ENCODE measurements at places on chromosomes 6 and 20.

DNA sequence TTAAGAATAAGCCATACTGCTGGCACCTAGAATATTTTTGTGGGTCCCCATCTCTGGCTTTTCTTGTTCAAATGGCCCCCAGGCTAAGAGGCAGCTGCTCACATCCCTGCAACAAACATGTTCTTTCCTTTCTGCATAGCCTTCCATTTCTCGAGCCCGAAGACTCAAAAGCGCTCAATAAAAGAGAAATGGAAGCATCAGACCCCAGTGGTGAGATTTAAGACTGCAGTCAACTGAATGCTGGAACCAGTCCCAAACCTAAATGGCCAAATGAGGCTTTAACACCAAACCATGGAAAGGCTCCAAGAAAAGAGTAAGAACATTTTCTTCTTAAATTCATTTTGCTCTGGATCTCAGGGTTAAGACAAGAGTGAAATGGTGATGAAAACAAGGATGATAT is 122.1 kb upstream of the TRAF3IP2 start:
- peak; percentile 15 for DNase-seq

GRCh38 chr20:24455081-24455480 is 14.3 kb upstream of the SYNDIG1 start:
- no peak for DNase-seq

GRCh38 chr20:45282700-45283550 is 23.7 kb upstream of the RBPJL start:
- DNase-seq, result no peak

GRCh38 chr6:155115893-155116570 is 120.9 kb downstream of the TIAM2 start:
- no peak for DNase-seq

DNA sequence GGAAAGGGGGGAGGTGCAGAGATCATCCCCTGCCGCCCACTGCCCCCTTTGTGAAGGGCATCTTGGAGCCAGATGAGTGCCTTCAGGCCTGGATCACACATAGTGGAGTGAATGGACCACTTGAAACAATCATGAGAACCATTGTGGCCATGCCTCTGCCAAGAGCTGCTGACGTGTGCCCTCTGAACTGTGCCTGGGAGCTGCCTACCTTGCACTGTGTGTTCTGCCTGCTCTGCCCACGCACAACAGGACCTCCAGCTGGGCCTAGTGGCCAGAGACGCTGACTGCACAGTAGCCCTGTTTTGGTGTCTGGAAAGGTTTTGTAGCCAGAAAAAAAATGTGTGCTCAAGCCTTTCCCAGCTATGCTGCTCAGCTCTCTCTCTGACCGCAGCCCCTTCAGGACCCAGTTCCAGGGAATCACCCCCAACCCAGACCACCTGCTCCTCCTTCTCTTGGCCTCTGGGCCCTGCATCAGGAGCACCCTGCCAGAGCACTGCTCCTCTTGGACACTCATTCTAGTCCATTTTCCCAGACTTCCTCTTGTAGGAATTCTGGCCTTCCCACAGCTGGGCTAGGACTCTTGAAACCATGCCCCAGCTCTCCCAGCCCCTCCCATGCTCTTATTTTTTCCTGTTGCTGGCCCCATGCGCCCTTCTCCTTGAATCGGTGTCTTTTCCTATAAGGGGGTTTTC is 1.6 kb upstream of the ADIG start:
- no peak for DNase-seq

DNA sequence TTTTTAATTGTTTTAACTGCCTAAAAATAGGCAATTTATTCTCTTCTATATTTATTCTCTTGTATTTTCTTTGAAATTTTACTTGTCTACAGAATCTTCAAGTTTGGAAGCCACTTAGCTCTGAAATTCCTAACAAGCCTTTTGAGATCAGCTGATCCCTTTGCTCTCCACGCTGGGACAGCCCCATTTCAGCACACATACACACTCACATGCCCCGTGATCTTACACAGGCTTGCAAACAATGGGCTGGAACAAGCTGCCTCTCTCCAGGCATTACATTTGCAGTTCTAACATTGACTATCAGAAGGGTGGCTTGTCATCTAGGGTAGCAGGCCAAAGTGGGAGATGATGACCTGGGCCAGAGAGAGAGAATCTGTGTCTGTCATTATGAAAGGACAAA is 62.1 kb upstream of the RAB32 start:
- DNase-seq, result no peak

GRCh38 chr6:139126255-139126654 is 8.6 kb upstream of the HECA start:
- DNase-seq, result no peak

- no peak for DNase-seq
Measured at GRCh38 chr6:112279031-112279935, 24.9 kb upstream of the LAMA4 start.

GRCh38 chr6:133637874-133638273 is 251.0 kb upstream of the TCF21 start:
- DNase-seq, result no peak

GRCh38 chr20:63060057-63060991 is 53.6 kb upstream of the BHLHE23 start:
- DNase-seq, result no peak

DNA sequence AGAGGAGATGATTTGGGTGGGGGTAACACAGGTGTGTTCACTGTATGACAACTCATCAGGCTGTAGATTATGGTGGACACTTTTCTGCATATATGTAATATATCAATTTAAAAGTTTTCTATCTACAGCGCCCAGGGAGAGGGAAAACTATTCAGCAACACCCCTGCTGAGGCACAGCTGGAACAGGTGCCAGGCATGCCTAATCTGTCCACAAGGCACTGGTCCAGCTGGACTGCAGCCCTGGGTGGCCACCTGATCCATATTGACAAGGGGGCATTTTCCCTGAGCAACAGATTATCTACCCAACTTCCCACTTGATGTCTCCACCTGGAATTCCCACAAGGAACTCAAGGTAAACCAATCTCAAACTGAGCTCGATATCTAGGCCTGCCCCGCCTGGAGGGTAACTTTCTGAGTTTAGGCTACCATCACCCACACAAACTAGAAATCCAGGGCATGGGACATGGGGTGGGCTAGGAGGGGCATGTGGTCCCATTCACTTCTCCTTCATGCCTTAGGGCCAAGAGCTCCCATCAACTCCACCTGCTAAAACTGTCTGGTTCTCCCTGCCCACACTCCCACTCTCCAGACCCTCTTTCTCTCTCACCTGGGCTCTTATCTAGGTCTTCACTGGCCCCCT is 4.6 kb downstream of the SLC22A16 start:
- DNase-seq, result no peak

GRCh38 chr6:47202644-47203205 is 107.0 kb downstream of the TNFRSF21 start:
- DNase-seq, result no peak

DNA sequence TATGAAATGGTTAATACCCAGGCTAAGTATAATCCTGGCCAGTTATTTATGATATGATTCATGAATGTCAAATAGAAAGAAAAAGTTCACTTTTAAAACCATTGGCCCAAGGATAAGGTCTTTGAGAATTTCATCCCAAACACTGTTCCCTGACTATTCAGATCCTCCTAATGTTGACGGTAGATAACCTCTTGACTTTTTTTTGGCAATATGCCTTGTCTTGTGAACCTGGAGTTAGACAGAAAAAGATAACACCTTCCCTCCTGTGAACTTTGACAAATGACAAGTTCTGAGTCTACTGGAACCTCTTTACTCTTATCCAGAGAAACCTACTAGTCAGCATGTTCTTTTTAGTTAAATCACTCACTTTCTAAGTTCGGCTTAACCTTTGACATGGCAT is 166.8 kb upstream of the PREP start:
- no peak for DNase-seq

- no peak for DNase-seq
Measured at GRCh38 chr6:139544701-139545057, 170.2 kb upstream of the CITED2 start.

- DNase-seq, result peak; percentile 85
Measured at GRCh38 chr6:7725849-7726415, at the start of gene BMP6. BMP6 (plus strand) TSS chr6:7726099; CDS start chr6:7726956, 857 bp downstream.

- peak; percentile 20 for DNase-seq
Measured at GRCh38 chr6:121932076-121932991, 467.1 kb upstream of the HSF2 start.

DNA sequence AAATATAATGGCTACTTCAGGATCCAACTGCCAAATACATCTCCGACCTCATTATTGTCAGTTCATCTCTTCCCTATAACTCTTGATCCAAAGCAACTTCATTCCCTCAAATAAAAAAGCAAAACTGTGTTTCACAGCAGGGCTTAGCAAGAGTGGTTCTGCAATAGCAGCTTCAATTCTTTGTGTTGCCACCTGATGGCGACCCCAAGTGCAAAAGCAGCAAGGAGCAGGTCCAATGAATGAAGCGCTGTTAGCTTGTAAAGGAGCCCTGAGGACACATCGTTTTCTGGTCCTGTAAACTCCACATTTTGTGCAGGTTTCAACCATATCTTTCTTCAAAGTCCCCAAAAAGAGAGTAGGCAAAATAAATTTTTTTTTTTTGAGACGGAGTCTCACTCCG is 19.6 kb downstream of the RTN4IP1 start:
- no peak for DNase-seq

GRCh38 chr6:46042355-46042999 is 26.8 kb upstream of the CLIC5 start:
- DNase-seq, result peak; percentile 42

GRCh38 chr6:162217811-162218493 is 509.6 kb downstream of the PRKN start:
- no peak for DNase-seq

- DNase-seq, result no peak
Measured at GRCh38 chr20:22459754-22460153, 124.6 kb downstream of the FOXA2 start.

GRCh38 chr6:41428336-41428995 is 93.1 kb downstream of the NCR2 start:
- no peak for DNase-seq

DNA sequence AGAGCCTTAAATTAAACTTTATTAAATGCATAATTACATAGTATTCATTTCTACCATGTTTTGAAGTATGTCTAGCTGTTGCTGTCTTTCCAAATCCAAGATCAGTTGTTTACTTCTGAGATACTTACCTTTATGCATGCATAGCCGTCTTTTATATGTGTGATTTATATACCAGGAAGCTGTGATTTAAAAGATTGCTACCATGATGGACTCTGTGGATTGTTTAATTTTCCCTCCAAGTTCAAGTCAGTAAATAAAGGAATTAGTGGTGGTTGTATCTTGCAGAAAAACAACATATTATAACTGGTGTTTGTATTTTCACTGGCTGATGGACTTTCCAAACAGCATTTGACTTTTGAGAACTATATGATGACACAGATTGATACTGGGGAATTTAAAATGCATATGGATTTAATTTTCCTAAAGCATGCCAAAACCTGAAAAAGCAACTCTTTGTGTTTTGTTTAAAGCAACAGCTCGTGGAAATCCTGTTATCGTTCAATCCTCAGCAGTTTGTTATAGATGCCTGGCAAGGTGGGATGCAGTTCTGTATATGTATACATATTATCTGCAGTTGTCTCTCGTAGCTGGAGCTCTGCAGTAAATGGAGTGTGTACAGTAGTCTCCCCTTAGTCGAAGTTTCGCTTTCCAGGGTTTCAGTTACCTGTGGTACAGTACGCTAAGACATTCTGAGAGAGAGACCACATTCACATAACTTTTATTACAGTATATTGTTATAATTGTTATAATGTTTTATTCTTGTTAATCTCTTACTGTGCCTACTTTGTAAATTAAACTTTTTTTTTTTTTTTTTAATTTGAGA is 77.1 kb downstream of the CBFA2T2 start:
- DNase-seq, result no peak

GRCh38 chr6:26389349-26389894 is 6.5 kb downstream of the BTN2A2 start:
- no peak for DNase-seq

DNA sequence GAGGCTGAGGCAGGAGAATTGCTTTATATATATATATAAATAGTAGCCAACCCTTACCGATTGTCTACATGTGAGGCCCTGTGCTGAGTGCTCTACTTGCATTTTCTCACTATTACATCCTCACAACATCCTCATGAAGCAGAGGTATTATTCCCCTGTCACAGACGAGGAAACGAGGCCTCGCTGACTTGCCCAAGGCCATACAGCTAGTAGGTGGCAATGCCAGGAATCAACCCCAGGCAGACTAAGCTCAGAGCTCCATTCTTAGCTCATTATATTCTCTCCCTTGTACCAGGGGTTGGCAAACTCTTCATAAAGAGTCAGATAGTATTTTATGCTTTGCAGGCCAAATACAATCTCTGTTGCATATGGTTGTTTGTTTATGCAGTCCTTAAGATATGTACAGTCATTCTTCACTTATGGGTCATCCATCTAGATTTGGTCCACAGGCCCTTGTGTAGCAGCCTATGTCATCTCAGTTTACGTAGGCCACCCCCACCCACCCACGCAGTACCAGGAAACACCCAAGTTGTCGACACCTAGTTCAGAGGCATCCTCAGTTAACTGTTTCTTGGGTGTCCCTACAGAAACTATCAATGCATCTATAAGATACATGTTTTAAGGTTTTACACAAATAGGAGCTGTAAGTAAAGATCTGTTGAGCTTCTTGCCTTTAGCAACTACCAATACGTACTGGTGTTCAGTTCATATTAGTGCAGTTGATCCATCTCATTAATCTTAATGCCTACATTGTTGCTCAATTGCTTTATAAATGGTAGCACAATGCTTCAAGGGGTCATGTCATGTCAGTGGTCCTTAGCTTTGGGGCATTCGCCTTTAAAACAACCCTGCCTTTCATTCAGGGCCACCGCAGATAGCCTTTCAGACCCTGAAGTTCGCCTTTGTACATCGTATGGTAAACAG is 3.0 kb downstream of the CASS4 start:
- DNase-seq, result no peak

DNA sequence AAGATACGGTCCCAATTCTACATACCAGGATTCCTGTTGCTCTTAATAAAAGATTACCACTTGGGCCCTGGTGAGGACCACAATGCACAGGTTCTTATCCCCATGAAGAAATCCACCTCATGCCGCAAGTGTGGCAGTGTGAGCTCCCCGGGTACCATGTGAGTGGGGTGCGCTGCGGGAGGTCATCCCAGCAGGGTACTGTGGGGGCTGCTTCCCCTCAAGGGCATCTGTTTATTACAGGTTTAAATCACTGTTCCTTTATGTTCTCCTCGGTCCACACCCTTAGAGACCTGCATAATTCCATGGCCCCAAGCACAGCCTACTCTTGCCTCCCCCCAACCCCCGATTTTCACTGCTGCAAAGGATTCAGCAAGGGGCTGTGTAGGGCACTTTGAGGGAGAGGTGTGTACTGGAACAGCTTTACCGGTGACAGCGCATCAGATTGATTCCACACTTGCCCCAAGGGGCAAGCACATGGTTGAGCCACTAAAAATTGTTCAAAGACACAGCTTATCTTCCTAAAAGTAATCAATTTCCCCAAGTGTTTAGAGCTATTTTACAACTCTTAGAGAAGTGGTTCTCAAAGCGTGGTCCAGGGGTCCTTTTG is 6.2 kb downstream of the DIDO1 start:
- DNase-seq, result no peak

- no peak for DNase-seq
Measured at GRCh38 chr6:157859775-157860504, 36.9 kb downstream of the SNX9 start.

GRCh38 chr20:878511-879307 is 37.4 kb downstream of the ANGPT4 start:
- peak; percentile 7 for DNase-seq
